ENCODE measurements at places on chromosomes 1 and 21. TPM values are rescaled to one million over a fixed set of nuclear protein-coding genes. Genes with fewer than 3 reads are reported as not detected.

DNA sequence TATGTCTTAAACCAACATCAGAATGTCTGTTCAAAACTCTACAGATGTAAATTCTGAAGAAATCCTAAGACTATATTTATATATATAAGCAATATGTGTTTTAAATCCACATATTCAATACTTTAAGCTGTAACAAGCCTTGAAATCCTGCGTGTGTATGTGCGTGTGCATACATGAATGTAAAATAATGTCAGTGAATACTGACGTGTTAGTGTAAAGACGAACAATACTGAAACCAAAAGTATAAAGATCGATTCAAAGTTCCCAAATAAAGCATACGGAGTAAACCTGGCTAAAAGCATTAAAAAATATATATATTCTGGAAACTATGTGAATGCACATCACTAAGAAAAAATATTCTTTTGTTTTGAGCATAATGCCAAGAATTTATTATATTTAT lies 668.6 kb upstream of the NCAM2 start:
- no peak for DNase-seq

BLZF1 gene
- 9.8 TPM for total RNA-seq

- no peak for DNase-seq
These were observed 75.0 kb downstream of the RWDD3 start for GRCh38 chr1:95309031-95309471.

DNA sequence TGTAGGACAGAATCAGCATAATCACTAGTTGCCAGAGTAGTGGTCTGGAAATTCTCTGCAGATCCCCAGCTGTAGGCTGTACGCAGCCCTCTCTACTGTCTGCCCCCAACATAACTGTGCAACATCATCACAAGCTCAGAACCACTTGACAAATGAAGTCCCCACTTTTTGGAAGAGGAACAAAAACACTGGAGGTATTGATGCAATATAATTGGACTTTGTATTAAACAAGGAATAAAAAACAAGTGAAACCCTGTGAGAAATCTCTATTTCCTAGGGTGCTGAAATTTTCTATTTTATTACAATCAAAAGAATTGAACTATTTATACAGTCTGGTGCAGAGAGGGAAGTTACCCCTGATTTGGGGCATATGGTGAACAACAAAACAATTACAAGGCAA lies 15.2 kb downstream of the PHTF1 start:
- DNase-seq: no peak

GRCh38 chr1:53130878-53131589 lies 11.4 kb downstream of the SLC1A7 start:
- no peak for DNase-seq

- peak; percentile 84 for DNase-seq
These were observed 2.8 kb downstream of the KCNJ9 start for GRCh38 chr1:160083968-160084770.

GRCh38 chr1:204670152-204670927 lies 15.2 kb downstream of the LRRN2 start:
- DNase-seq: no peak

DNA sequence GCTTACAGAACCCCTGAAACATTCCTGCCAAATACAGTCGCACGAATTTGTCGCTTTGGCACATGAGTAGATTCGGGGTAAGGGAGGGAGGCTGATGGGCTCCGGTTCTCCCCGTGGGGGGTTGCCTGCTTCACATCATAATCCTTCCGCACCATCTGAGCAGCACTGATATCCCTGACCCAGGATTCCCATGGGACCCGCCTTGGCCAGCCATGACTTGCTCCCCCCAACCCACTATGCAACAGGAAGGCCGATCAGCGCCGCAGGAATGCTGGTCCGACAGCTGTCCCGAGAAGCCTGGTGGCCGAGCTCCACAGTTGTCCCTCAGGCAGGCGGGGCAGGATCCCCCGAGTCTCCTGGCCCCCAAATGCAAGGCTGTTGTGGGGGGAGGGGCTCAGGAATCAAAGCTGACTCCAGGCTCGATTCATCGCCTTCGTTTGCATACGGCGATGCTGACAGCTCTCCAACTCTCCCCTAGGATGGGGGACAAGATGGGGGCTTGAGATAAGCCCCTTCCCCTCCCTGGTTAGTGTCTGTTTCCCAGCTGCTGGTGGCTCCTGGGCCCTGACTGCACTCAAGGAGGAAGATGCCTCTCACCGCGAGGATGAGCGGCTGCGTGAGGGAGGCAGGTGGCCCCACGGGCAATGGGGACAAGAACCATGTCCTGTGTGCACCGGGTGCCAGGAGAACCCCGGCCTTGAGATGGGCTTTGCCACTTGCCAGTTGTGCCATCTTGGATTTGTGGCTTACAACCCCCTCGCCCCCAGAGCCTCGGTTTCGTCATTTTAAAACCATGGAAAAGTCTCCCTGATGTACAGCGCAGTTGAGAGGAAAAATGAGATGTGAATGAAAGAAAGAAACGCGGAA lies 9.3 kb downstream of the DRAXIN start:
- no peak for DNase-seq

ANGPTL3 gene
- total RNA-seq: not detected

KAZN gene
- total RNA-seq: 1.7 TPM

FALEC gene
- not detected for total RNA-seq

HES2 gene
- total RNA-seq: 0.29 TPM

- DNase-seq: no peak
These were observed 425.9 kb upstream of the RUNX1 start for GRCh38 chr21:35475009-35475408.

Data from activated CD8-positive, alpha-beta T cell treated with anti-CD3 and anti-CD28 coated beads for 36 hours (primary cell).